Osteoblast (primary cell): ENCODE measurements at places on chromosomes 5 and 9.

DNA sequence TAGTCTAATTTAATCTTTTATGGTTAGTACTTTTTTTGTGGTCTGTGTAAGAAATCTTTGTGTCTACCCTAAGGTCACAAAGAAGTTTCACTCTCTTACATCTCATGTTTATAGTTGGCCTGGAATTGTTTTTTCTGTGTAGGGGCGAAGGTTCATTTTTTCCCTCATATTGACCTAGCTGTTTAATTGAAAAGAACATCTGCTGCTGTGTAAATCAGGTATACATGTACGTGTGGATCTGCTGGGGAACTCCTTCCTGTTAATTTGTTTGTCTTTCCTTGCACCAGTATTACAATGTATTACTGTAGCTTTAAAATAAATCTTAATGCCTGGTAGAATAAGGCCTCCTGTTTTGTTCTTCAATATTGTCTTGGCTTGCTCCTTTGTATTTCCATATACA, 37.8 kb downstream of the EXOSC2 start:
- peak; percentile 18 for DNase-seq

DNA sequence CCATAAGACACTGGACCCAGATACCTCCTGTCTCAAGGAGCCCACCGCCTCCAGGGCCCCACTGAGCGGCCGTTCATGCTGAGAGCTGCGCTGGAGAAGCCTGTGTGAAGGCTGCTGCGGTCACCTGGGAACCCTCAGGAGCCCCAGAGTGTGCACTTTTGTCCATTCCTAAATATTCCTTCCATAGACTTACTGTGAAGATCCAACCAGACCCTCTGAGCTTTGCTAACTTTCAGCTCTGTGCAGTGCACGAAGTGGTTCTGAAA, 119.5 kb downstream of the COL23A1 start:
- no peak for DNase-seq

DNA sequence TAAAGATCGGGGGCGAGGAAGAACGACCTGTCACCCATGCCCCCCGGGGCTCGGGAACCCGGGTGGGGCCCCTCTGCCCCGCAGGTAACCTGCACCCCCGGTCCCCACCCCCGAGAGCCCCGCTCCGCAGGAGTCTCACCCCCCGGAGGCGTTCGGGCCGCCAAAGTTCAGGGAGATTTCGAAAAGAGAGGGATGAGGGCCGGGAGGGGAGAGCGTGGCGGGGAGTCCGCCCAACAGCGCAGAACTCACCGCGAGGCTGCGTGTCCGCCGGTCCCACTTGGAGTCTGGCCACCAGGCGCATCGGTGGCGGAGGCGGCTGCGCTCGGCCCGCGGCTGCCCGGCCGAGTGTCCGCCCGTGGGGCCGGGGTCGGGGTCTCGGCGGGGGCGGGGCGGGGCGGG, at the start of gene PHF19:
PHF19 (minus strand) TSS at position 347 of the 399 bp plus-strand sequence. CDS start 2,447 bp downstream, outside the sequence.
- peak; percentile 97 for DNase-seq

- DNase-seq, result no peak
Observed at GRCh38 chr9:124248960-124249359, 8.8 kb upstream of the NEK6 start.

DNA sequence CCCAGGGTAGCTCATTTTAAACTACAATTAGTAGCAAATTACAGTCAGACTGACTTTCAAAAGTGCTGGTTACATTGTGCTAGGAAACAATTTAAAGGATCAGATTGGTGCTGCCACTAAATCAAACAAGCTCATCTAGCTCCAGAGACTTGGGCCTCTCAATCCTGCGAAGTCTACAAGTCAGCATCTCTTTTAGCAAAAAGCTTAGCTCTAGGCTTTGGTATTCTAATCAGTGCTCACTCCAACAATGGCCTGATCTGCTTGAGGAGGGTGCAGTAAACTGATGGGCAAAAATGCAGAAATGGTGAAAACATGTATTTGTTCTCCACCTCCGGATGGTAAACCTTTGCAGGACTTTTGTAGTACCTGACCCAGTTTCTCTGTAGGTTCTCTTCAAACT, 47.0 kb upstream of the SEMA6A start:
- DNase-seq, result no peak
